Activated T-cell treated with anti-CD3 and anti-CD28 coated beads for 1 hour (primary cell): ENCODE measurements at places on chromosomes 2 and 18.

GRCh38 chr18:34918856-34919255, 122.4 kb upstream of the MAPRE2 start:
- DNase-seq, result no peak

DNA sequence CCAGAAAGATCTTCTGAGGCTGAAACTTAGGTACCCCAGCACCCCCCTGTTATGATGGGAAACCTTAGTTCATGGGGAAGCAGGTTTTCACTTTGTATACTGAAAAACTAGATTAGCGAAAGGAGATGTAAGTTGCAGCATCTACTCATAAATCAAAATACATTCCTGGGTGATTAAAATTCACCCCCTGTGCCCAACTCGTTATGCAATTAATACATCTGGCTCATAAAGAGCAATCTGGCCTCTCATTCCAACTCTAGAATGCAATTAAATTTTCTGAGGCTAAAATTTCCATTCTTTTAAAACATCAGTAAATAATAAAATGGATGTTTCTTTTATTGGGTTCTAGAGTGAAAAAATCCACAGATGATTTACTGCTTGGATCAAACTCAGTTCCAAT, 110.9 kb upstream of the BZW1 start:
- no peak for DNase-seq

GRCh38 chr2:145344076-145344724, 824.3 kb upstream of the ZEB2 start:
- no peak for DNase-seq

GRCh38 chr2:40546439-40547191, 94.7 kb upstream of the SLC8A1 start:
- DNase-seq, result no peak

- DNase-seq, result no peak
Observed at GRCh38 chr2:166444306-166444705, 49.7 kb downstream of the SCN7A start.

GRCh38 chr18:58183226-58183625, 139.2 kb downstream of the NEDD4L start:
- no peak for DNase-seq

GRCh38 chr2:173446722-173447121, 92.0 kb downstream of the CDCA7 start:
- no peak for DNase-seq

DNA sequence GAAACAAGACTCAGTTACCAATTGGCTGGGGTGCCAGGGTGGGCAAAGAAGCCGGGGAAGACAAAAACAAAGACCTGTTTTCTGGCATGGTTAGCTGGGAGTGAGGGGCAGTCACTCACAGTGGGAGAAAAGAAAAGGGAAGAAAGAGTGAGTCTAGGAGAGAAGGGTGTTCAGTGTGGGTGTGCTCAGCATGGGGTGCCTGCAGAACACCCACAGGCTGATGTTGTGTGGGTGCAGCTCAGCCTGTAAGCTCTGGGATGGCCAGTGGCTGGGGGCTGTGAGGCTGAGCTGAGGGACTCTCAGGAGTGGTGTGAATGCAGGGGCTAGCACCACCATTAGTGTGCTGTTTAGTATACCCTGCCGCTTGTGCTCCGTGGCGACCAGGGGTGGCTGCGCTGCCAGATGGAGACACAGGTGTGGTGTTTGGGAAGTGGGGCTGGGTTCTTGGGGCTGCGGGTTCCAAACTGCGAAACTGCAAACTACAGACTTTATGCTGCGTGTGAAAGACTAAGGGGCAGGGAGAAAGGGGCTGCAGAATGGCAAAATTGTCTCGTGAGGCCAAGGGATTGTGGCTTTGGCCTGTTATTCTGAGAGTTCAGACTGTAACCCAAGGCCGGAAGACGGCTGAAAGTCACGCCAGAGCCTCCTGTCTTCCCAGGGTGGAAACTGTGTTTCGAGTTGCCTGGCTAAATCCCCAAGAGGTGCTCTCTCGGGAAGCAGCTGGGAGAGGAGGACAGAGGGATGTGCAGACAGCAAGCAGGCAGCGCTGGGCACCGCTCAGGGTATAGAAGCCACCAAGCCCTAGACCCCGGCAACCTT, 156.3 kb downstream of the TTC32 start:
- DNase-seq, result no peak

GRCh38 chr2:22056621-22057132, 932.9 kb downstream of the TDRD15 start:
- no peak for DNase-seq

DNA sequence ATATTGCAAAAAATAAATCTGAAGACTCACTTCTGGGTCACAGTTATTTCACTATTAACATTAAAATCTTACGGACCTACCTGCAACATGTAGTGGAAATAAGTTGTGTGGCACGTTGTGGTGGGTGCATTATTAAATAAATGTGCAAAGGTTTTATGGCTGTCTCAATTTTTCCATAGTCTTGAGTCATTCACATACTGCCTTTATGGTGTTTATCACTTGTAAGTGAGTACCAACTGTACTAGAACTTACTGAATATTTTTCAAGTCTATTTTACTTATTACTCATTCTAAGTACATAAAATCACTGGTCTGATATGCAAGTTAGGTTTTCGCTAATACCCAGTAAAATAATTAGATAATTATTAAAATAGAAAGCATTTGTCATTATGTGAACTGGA, 47.6 kb upstream of the SLC30A6 start:
- no peak for DNase-seq

DNA sequence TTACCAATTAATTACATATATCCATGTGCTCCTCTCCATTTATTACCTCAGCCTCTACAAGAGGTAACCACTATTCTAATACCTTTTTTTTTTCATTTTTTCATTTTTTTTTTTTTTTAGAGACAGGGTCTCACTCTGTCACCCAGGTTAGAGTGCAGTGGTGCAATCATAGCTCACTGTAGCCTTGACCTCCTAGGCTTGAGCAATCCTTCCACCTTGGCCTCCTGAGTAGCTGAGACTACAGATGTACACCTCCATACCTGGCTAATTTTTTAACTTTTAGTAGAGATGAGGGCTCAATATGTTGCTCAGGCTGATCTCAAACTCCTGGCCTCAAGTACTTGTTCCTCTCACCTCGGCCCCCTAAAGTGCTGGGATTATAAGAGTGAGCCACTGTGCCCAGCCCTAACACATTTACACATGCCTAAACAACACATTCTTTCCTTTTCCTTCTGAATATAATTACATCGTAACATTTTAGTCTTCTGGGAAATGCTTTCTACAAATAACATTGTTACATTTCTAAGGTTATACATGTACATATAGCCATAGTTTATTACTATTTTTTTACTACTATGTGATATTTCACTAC, 10.5 kb downstream of the PPIL3 start:
- no peak for DNase-seq

DNA sequence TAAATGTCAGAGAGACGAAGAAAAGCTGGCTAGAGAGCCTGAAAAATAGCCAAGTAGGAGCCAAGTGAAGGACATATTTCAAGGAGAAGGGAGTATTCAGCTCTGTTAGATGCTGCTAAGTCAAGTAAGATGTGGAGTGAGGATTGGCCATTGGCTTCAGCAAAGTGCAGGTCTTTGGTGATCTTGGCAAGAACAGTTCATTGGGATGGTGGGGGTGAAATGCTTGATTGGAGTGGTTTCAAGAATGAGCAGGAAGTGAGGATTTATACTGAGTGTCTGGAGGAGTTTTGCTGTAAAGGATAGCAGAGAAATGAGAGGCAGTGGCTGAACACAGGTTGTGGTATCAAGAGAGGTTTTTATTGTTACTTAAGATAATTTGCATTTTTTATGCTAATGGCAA, 139.7 kb downstream of the PRPF40A start:
- DNase-seq, result no peak

DNA sequence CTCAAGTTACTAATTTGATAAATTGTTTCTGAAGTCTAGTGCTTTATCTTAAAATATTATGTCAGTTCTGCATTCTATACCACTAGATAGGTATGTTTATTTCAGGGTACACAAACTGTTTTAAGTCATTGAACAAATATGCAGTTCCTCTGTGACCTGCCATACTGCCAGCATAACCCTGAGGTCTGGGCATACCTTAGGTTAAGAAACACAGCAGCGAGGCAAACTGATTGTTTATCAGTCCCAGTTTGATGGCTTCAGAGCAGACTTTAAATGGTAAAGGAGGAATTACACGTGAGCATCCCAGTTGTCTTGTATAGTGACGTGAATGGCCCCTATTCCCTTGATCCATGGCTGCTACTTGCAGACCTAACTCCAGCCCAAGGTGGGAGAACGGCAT, 186.4 kb upstream of the LRRTM1 start:
- no peak for DNase-seq

DNA sequence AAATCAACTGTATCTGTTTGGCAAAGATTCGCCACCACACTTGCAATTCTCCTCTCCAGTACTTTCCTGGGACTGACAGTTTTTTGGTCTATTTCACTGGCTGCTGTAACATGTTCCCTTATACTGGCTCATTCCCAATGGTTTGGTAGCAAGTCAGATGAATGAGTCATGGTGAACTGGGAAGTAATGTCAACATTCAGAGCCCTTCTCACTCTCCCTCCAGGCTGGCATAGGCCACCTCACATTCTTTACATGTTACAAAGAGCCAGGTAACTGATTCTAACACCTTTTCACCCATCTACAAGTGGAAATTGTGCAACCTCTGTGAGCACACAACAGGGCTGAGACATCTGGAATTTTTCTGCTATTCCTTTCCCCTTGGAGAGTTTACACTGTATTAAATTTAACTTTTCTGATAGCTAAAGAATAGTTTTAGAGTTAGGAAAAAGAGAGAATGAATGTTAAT, 111.3 kb upstream of the TLK1 start:
- DNase-seq, result no peak

DNA sequence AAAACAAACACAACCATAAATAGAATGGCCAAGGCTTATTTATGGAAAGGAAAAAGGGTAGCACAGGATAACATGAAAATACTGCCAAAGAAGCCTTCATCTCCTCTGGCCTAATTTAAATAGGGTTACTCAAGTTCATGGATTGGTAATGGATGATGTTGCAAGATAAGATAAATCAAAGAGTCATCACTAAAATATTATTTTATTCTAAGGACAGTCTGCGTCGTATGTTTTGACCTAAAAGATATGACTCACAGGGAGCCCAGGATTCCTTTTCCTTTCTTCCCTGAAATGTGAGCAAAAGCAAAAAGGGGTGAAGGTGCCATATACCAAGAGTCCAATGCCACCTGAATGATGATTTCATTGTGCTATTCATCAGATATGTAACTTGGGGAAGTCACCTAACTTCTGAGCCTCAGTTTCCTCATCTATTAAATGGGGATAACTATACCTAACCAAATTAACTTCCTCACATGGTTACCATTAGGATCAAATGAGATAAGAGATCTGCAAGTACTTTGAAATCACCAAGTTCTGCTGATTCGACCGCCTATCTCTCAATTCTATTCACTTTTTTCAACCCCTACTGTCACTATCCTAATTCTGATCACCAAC, 137.7 kb downstream of the THADA start:
- DNase-seq, result no peak

GRCh38 chr2:128781585-128782385, 463.1 kb upstream of the HS6ST1 start:
- DNase-seq, result no peak

DNA sequence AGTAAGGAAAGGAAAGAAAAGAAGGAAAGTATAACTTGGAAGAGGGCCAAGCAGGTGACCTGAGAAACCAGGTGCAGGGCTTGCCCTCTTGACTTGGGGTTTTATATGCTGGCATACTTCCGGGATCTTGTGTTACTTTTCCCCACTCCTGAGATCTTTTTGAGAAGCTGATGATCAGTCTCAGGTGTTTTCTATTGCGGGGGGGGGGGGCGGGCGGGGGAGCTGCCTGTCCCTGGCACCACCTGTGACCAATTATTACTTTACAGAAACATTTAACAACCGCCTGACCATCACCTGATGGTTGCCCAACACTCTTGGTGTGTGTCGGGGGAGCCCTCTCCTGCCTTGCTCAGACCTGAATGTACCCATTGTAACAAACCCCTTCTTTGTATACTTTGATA, 6.9 kb upstream of the CASP10 start:
- DNase-seq, result no peak

GRCh38 chr2:28263690-28264089, 129.0 kb upstream of the FOSL2 start:
- DNase-seq, result no peak

DNA sequence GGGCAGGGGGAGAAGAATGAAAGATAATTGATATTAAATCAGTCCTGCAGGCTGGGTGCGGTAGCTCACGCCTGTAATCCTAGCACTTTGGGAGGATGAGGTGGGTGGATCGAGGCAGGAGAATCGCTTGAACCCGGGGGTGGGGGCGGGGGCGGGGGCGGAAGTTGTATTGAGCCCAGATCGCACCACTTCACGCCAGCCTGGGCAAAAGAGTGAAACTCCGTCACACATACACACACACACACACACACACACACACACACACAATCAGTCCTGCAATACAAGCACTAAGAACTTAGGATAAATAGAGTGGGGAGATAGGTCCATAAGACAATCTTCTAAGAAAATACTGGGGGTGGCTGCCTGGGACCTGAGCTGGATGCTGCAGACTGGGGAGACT, 15.1 kb upstream of the PKDCC start:
- no peak for DNase-seq

- DNase-seq, result no peak
Observed at GRCh38 chr2:64727843-64728463, 74.2 kb upstream of the SERTAD2 start.

DNA sequence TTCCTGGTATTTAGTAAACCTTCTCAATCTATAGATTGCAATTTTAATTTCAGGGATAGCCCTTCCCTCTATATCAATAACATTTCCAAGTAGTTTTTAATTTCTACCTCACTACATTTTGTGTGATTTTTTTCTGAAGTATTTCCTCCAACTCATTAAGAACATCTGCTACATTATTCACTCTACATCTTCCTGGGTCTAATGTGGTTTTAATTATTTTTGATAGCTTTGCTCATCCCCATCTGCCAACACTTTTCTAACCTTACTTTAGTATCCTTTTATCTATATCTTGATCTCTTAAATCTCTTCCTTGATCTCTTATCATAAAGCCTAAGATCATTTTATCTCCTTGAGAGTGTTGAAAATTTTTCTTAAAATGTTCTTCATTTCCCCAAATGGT, 278.3 kb upstream of the CYP26B1 start:
- DNase-seq, result no peak

DNA sequence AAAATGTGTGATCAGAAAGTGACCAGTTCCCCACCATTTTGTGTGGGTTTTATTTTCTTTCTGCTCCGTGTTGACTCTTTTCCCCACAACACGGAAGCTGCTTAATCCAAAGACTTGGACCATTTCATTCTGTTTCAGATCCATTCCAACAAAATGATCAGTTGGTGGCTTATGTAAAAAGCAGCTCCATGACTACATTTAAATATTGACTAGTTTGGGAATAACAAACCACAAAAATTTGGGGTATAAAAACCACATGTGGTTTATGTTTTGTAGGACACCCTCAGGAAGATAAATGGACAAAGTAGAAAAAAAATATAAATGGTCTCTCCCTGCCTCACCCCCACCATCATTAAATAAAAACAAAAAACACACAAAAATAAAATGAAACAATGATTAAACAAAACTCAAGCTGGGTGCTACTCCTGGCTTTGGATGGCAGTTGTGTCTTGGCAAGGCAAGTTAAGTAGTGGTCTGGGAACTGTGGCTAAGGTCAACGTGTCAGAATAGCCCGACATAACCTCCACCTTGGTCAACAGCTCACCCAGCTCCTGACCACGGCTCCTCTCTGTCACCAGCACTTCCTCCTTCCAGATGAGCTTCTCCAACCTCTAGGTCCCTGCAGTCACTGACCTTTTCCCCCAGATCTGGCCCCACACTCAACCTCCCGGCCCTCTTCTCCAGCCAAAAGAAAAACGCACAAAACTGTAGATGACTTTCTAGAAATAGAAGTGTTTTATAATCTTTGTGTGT, 12.8 kb upstream of the WIPF1 start:
- DNase-seq, result no peak

GRCh38 chr18:37378336-37379010, 187.1 kb downstream of the CELF4 start:
- no peak for DNase-seq
